T-helper 1 cell (primary cell): ENCODE measurements at places on chromosomes 6 and 20.

DNA sequence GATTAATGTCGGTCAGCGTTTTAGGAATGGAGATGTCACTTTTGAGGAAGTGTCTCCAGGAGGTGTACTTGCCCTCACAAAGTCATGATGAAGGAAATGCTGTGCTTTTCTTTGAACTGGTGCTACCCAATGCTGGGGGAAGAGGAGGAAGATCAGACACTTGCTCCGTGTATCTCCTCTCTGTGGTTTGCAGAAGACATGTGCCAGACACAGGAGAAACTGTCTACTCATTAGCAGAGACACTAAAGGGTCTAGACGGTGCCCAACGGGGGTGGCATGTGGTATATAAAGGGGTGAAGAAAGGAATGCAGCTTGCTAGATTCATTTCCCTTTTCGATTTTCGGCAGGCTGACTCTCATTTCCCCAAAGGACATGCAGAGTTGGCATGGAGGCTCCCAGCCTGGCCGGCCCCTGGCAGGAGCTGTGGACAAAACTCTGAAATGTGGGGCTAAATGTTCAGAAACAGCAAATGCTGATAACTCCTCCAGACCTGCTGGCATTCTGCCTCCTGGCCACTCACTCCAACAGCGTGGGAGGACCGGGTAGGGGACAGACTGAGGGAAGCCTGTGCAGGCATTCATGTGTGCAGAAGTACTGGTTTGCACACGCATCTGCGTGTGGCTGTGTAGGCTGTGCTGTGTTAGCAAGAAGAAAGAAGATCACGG, 59.6 kb upstream of the QKI start:
- no peak for DNase-seq

GRCh38 chr6:57307850-57308249, 9.6 kb upstream of the PRIM2 start:
- no peak for DNase-seq

DNA sequence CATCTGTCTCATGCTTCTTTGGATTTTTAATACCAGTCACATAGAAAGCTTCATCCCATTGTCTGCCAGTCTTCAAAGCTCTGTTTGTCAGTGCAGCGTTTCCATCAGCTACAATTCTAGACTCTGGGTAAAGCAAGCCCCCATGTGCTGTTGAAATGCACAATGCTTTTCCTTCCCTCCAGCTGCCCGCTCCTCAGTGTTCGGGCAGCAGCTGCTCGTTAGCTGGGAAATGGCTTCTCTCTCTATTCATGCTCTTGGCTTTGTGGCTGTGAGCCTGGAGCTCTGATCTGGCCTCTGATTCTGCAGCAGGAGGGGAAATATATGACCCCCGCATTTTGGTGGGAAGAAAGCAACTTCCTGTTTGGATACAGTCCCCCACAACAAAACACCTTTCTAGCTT, 213.0 kb upstream of the CDYL start:
- no peak for DNase-seq

DNA sequence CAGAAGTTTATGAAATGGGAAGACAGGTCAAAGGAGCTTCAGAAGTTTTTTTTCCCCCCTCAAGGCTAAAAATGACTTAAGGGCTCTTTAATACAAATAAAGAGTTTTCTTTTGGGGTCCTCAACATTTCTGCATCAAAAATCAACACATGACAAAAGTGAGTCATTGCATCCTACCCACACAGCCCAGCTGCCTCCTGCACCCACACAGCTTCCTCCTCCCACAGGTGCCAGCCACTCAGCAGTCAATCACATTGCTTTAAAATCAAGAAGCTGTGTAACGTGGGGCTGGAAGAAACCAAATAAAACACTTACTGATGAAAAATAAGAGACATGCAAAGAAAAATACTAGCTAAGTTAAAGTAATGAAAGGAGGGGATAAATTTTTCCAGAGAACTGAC, 68.5 kb downstream of the MAP3K5 start:
- DNase-seq: peak; percentile 10

- no peak for DNase-seq
Observed at GRCh38 chr6:135117413-135117968, 62.9 kb upstream of the HBS1L start.

DNA sequence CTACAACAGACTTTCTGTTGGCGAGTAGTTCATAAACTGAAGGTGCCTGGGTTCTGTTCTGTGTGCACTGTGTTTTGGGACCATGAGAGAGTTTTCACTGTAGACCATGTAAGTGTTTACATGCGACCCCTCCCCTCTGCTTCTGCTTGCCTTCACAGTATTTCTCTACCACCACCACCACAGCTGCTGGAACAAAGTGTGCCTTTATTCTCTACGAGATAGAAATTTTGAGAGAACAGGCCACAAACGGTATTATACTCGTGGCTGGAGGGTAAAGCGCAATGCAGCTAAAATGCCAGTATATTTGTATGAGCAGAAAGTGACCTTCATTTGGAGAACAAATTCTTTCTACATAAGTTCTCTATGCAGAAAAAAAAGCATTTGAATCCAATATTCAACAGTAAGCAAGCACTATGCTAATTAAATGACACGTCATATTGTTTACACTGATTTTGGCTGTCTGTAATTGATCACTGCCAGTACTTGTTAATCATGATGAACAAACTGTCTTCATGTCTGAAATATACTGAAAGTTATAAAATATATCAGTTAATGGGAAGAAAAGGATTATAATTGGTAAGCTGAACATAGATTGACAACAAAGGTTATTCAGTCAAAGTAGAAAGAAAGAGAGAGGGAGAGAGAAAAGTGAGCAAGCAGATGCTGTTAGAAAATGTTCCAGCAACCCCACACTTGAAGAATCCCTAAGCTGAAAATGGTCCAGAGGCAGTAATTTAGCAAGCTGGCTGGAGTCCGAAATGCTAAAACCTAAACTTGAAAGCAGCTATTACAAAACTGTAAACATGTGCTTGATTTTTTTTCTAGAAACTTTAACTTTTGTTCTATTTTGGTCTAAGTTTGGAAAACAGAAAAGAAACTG, 8.8 kb downstream of the CLDN20 start:
- DNase-seq: no peak

- no peak for DNase-seq
Observed at GRCh38 chr6:147382945-147383554, 125.4 kb upstream of the SAMD5 start.

GRCh38 chr20:41534842-41535241, 83.3 kb downstream of the CHD6 start:
- DNase-seq: no peak

DNA sequence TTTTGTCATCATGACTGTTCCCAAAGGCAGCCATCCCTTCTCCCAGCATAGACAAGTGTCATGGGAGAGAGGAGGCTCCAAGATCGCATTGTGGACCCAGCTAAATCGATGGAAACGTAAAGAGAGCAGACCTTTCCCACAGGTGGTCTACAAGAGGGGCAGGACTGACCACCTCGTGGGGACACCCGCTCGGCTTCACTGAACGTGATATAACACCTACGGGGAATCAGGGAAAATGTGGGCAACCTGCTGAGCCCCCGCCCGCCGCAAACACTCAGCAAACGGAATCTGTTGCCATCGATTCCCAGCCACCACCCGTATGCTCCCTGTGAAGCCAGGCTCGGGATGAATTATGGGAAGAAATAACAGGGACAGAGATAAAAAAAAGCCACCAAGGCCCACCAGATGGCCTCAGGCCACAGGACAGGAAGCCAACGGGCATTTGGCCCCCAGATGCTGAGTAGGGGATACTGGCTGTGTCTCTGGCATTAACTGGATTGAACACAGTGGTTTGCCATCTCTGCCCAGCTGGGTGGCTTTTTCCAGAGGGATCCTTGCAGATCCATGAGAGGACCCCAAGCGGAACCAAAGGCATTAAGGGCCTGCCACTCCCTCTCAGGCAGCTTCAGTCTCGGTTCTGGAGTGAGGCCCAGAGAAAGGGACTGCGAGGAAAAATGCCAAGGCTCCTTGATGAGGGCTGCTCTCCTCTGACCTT, 44.4 kb downstream of the BMP7 start:
- DNase-seq: no peak

- DNase-seq: no peak
Observed at GRCh38 chr6:82891076-82891475, 174.6 kb downstream of the UBE3D start.

GRCh38 chr20:62417981-62418708, 9.2 kb downstream of the RBBP8NL start:
- no peak for DNase-seq

DNA sequence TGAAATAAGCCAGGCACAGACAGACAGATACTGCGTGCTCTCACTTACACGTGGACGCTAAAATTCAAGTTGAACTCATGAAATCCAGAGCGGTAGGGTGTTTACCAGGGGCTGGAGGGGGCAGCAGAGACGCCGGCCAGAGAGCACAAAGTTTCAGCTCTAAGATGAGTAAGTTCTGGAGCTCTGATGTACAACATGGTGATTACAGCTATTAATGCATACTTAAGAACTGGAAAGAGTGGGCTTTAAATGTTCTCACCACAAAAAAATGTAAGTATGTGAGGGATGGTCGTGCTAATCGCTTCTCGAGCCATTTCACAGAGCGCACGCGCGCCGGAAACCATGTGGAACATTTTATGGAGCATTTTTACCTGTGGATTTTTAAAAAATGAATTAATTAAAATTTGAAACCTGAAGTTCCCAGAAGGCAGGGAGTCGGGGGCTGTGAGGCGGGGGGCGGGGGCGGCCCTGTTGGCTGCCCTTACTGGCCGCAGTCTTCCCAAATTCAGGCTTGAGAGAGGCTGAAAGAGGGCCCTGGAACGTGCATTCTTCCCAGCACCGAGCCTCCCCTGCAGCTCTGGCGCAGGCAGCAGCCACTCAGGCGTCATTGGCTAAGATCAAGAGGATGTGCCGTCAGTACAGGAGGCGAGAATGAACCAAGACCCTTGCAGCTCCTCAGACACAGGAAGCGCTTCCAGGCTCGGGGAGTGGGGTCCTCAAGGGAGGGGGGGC, 8.5 kb upstream of the SLCO4A1 start:
- no peak for DNase-seq

DNA sequence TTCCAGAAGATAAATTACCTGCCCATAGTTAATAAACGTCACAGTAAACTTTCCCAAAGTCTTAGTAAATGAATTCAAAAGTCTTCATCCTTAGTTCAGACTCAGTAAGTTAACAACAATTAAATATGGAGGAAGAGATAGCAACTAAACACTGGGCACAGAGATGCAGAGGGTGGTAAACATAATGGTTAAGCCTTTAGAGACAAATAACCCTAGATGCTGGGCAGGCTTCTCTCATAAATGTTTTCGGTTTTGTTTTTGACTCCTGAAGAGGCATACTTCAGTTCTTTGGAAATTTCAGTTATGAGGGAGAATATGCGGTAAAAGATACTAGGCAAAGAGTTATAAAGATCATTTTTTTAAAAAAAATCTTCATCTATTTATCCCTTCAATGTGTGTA, 369.8 kb downstream of the FRK start:
- DNase-seq: no peak

GRCh38 chr6:57822896-57823358, 505.5 kb downstream of the PRIM2 start:
- DNase-seq: no peak

- no peak for DNase-seq
Observed at GRCh38 chr6:17473554-17473953, 80.2 kb downstream of the CAP2 start.

GRCh38 chr20:63071541-63072181, 64.9 kb upstream of the BHLHE23 start:
- no peak for DNase-seq

GRCh38 chr6:12058172-12058961, 46.3 kb downstream of the HIVEP1 start:
- no peak for DNase-seq

DNA sequence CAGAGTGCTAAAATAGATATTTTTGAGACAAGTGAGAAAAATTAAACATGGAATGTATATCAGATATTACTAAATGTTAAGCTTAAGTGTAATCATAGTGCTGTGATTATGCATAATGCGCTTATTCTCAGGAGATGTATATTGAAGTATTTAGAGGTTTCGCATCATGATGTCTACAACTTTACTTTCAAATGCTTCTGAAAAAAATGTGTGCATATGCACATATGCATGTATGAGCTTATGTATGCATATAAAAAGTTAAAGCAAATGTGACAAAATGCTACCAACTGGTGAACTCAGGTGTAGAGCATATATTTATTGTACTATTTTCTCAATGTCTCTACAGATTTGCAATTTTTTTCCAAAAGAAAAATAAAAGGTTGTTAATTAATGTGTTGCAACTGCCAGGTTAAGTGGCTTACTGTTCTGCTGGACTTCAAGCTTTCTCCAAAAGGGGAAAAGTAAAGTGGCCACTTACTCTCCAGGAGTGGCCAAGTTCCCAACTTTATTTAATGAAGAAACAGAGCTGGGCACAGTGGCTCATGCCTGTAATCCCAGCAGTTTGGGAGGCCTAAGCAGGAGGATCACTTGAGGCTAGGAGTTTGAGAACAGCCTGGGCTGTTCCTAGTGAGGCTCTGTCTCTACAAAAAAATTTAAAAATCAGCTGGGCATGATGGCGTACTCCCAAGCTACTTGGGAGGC, 48.9 kb downstream of the B4GALT5 start:
- no peak for DNase-seq

GRCh38 chr6:90356012-90356421, 59.4 kb upstream of the BACH2 start:
- no peak for DNase-seq

- DNase-seq: no peak
Observed at GRCh38 chr20:17377231-17377630, 150.4 kb downstream of the PCSK2 start.

- no peak for DNase-seq
Observed at GRCh38 chr6:16222826-16223225, 15.6 kb upstream of the GMPR start.

DNA sequence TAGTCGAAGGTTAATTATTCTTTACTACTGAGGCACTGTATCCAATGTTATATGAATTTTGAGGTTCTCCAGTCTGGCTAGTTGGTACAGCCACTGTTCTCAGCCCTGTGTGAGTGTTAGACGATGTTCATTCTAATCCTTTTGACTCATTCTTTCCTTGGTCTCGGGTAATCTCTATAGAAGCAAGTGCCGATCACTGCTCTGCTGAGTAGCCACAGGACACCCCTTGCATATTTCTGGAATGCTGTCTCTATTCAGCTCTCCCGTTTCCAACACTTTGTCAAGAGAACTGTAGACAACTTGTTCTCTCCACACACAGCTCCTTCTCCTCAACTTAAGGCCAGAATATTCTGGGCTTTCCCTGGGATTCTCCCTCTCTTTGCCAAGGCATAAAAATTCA, 42.4 kb upstream of the PLCB1 start:
- DNase-seq: no peak

GRCh38 chr6:37047689-37048402, 42.4 kb downstream of the FGD2 start:
- no peak for DNase-seq

GRCh38 chr6:122676688-122677087, 66.5 kb downstream of the PKIB start:
- DNase-seq: no peak

- DNase-seq: no peak
Observed at GRCh38 chr6:105318660-105319059, 84.2 kb downstream of the PREP start.
